NCI-H446 (cell line): ENCODE measurements at places on chromosomes 3 and 15.

DNA sequence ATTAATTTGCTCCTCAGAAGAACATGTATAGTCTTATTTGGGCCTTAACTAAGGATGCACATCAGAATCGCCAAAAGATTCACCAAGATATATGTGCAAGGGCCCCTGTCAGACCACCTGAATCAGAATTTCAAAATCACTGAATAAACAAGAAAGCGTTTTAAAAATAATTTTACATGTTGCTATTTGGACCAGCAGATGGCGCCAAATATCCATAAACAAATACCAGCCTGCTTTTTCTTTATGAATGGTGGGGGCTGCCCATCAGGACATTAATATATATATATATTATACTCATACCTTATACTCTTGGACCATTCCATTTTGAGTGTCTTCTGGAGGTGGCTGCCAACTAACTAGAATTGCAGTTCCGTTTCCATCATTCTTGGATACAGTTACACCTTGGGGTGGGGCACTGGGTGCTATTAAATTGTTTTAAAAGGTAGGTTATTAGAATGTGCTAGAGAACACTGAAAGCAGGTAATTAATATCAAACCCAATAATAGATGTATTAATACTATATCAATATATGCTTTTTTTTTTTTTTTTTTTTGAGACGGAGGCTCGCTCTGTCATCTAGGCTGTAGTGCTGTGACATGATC, 1108.3 kb downstream of the ROBO1 start:
- peak; percentile 35 for DNase-seq

DNA sequence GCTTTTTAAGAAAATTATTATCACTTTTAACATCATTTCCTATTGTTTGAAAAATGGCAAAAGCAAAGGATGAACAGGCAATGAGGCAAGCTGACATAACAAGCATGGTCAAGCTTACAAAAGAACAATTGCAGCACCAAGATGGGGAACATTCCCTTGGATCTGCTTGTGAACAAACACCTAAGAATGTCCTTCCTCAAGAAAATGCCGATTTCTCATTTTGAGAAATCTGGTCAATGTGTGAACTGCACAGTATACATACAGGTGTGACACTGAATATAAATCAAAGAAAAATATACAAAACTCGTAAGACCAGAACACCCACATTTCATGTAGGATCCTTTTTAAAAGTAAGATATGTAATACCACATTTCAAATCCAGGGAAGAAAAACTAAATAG, 58.9 kb downstream of the LRRFIP2 start:
- no peak for DNase-seq

GRCh38 chr3:195168009-195168762, 102.8 kb downstream of the XXYLT1 start:
- no peak for DNase-seq

DNA sequence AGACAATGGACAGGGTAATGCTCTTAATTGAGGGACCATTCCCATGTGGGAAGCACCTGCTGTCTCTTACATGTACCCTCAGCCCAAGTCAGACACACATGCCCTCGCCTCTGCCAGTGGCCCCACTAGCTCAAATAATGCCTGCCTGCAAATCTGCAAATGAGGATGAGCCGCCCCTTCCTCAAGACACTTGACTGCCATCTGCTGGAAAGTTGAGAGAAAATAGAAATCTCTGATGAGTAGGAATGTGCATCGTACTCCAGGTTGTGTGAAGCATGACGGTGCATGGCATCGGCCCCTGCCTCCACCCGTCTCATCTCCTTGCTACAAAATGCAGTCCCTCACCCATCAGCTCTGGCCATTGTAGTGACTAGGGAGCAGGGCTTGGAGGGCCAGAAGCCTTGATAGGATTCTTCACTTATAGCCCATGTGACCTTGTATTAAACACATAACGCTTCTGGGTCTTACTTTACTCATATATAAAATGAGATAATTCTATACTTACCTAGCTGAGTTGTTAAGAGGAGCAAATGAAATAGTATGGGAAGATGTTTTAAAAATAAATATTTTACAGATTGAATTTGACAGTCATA, 6.3 kb upstream of the SCN5A start:
- peak; percentile 8 for DNase-seq

DNA sequence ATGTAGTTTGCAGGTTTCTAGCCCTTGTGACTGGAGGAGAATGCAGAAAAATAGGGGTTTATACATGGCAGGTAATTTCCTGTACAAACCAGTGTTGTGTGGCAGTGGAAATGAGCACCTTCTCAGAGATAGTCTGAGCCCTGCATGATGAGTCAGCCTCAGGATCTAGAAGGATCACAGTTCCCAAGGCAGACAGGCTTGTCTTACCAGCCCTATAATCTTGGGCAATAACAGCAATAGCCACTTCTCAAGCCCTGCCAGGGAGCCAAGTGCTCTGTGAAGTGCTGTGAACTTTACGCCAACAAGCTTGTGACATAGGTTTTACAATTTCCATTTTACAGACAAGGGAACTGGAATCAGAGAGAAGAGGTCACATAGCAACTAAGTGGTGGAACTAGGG, 89.4 kb downstream of the CD47 start:
- no peak for DNase-seq

GRCh38 chr15:69976366-69976994, 121.2 kb downstream of the TLE3 start:
- DNase-seq: no peak

GRCh38 chr15:71295603-71296314, 180.5 kb downstream of the THSD4 start:
- DNase-seq: no peak

DNA sequence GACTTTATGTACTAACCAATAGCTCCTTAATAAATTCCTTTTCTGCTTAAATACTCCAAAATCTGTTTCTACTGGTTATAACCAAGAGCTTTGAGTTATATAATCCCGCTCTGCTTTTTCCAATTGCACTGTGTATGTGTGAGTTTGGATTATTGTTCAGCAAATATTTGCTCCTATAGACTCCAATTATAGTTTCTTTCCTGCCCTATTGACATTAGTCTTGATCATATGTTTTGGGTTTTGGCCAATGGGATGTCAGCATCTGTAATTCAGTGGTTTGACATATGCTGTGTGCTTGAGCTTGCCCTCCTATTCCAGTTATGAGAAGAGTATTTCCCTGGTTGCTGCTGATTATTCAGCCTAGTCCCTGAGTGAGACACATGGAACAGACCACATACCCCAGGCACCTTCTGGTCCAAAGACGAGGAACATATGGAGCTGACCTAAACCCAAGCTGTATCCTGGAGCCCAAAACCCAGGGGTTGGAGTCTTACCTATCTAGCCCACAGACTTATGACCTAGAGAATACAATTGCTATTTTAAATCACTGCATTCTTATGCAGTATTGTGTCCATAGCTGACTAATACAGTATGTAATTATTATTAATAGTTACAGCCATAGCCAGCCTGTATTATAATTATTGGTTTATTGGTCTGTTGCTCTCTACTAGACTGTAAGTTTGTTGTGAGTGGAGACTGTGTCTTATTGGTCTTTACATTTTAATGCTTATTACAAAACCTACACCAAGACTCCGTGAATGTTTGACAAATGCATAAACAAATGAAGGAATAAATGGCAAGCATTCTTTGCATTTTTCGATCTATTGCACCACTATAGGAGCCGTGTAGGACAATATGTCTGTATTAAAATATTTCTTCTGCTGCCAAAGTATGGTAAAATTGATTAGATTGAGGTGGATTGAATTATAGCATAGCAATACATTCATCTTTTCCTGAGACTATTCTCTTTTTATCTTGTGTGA, 11.7 kb upstream of the ZNF280D start:
- no peak for DNase-seq

- DNase-seq: no peak
Measured at GRCh38 chr3:23312866-23313265, 109.7 kb downstream of the UBE2E2 start.

GRCh38 chr15:78417754-78418630, 20.0 kb upstream of the IREB2 start:
- DNase-seq: no peak

GRCh38 chr3:41328926-41329325, 129.6 kb downstream of the CTNNB1 start:
- DNase-seq: no peak

DNA sequence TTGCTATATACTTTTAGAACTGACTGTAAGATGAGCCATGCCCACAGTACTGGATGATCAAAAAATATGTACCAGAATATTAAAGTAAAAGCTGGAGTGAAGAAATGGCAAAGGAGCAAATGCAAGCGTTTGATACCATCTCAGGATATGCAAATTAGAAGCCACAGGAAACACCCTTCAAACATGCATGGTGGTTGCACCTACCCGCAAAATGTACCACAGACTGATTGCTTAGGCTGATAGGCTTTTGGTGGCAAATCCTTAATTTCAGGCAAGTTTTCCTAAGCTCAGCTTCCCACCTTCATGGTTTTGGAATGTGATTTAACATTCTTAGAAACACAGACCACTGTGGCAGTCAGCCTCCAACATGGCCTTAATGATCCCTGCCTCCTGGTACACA, 149.0 kb downstream of the PDZRN3 start:
- no peak for DNase-seq

- peak; percentile 43 for DNase-seq
Measured at GRCh38 chr15:48250640-48251076, 44.6 kb downstream of the SLC12A1 start.

DNA sequence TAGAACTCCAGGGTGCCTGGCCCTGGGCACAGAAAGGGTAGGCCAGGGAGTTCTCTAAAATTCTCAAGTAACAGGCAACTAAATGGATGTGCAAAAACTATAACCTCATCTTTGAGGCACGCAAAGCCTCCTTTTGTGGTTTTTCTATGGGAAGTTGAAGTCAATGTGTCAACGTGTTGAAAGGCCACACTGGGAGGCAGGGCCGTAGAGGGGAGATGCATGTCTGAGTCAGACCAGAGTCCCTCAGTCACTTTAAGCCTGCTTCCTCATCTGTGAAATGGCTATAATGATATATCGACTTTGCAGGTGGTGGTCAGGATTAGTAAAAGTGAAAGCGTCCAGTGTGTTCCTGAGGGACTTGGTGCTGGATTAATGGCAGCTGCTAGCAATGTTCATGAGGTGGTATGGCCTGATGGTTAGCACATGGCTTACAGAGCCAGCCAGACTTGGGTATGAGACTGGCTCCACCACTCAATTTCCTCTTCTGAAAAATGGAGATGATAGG, 17.0 kb downstream of the TGM5 start:
- no peak for DNase-seq

- no peak for DNase-seq
Measured at GRCh38 chr15:69979783-69980182, 117.9 kb downstream of the TLE3 start.

GRCh38 chr3:187804745-187805121, 59.5 kb upstream of the BCL6 start:
- no peak for DNase-seq

DNA sequence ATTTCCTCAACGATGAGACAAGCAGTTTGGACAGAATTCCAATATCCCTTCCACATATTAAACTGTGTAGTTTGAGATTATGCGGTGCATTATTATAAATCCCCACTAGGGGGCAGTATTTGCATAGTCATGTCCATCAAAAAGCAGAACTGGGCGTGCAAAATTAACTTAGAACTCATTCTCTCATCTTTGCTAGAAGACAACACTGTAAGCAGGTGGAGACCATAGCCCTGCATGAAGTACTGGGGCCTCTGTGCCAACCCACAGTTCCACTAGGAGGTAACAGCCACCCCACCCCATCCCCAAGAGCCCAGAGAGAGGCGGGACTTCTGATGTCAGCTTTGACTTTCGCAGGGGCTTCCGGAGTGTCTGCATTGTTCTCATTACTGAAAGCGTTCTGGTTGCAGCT, 106.6 kb upstream of the TMC3 start:
- peak; percentile 87 for DNase-seq

DNA sequence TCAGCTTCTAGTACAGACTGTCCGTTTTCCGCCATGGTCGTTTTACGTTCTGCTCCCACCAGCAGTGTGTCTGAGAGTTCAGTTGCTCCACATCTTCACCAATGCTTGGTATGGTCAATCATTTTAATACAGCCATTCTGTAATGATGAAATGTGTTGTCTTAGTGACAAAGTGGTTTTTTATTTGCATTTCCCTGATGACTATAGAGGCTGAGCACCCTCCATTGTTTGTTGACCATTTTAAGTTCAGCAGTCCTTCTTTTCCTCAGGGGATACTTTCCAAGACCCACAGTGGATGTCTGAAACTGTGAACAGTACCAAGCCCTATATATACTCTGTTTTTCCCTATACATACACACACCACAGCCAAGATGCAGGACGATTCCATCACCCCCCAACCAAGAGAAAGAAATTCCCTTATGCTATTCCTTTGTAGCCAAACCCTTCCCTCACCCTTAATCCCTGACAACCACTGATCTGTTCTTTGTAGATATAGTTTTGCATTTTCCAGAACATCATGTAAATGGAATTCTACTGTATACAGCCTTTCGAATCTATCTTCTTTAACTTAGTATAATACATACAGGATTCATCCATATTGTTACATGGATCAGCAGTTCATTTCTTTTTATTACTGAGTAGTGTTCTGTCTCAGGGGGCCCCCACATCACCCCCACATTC, 55.9 kb downstream of the C3orf20 start:
- DNase-seq: no peak

GRCh38 chr3:168436245-168436724, 340.6 kb upstream of the GOLIM4 start:
- DNase-seq: no peak

GRCh38 chr3:167228135-167228534, 152.0 kb downstream of the ZBBX start:
- DNase-seq: no peak
